ENCODE measurements at places on chromosomes 7 and 10. TPM values are rescaled to one million over a fixed set of nuclear protein-coding genes. Genes with fewer than 3 reads are reported as not detected.
A peak's percentile ranks its signal among the peaks of the same experiment; 100 is the strongest.

CC2D2B gene
- not detected for total RNA-seq

SLC13A4 gene
- not detected for total RNA-seq

RET gene
- 0.22 TPM for total RNA-seq

DNAJB6 gene
- 60.0 TPM for total RNA-seq

ANKRD61 gene
- total RNA-seq: not detected

DNA sequence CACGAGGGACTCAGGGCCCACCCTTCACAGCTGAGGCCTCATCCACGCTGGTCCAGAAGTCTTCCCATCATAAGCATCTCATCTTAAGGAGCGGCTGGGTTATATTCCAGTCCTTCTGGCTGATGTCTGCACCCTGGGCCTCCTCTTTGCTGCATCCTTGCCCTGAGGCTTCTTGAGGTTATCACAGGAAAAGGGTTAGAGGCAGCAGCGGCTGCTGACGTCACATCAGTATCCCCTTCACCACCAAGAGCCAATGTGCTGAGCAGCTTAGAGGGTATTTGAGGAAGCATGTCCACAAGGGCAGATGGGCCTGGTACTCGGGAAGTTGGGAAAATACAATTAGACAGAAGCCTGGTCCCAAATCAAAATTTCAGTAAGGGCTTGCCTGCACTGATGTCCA is 125.1 kb downstream of the PLXNA4 start:
- peak; percentile 58 for DNase-seq
- peaks cover 89% of the 10 kb centered on the region for H3K4me1 ChIP-seq
- H3K27me3 ChIP-seq: no peaks in the 10 kb centered on the region
- peak overlapping the region; percentile 91 for H3K27ac ChIP-seq
- H3K4me3 ChIP-seq: peak overlapping the region; percentile 71

GRCh38 chr7:158973941-158974785 is 117.8 kb downstream of the DYNC2I1 start:
- peaks cover 15% of the 10 kb centered on the region for H3K4me1 ChIP-seq
- peaks cover 2% of the 10 kb centered on the region for H3K27me3 ChIP-seq
- no peak overlapping the region for H3K4me3 ChIP-seq
- DNase-seq: no peak

- DNase-seq: no peak
- no peaks in the 10 kb centered on the region for H3K4me1 ChIP-seq
- H3K36me3 ChIP-seq: no peaks in the 10 kb centered on the region
- no peak overlapping the region for H3K27ac ChIP-seq
- H3K27me3 ChIP-seq: no peaks in the 10 kb centered on the region
Observed at GRCh38 chr7:66007232-66007631, 25.2 kb upstream of the GUSB start.

DNA sequence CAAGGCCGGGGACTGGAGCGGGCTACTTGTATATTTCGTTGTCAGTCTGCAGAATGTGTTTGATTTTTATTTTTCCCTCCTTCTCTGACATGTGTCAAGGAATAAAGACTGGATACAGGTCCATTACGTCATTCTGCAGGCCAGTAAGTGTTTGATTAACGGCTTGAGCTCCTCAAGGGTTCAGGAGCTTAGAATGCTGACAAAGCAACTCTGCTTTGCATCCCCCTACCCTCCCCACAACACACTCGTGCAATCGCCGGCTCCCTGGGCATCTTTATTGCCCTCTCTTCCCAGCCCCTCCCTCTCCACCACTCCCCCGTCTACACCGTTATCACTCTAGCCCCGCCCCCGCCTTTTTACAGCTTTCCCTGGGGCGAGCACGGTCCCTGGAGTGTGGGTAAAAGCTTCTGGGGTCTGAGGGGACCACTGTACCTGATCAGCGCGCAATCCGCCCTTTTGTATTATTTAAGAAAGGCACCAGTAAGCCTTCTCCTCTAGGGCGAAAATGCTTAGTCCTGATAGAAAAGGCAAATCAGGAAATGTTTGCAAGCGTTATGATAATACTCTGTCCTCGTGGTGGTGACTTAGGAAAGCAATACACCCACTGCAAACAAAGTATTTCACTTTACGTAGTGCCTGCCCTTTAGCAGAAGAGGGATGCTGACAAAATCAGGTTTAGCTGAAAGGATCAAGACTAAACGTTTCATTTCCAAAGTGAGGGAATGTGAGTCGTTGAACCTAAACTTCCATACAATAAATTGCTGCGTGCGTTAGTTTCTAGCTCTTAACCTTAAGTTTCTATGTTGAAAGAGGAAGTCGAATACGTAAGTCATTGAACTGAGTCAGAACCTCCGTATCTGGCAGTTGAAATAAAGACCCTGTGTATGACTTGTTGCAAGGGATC is 1.4 kb upstream of the CREB5 start:
- DNase-seq: peak; percentile 29
- H3K4me3 ChIP-seq: peak overlapping the region; percentile 74
- H3K36me3 ChIP-seq: no peaks in the 10 kb centered on the region
- peaks cover 63% of the 10 kb centered on the region for H3K27me3 ChIP-seq

GRCh38 chr7:79653136-79653631 is 199.7 kb upstream of the MAGI2 start:
- no peaks in the 10 kb centered on the region for H3K36me3 ChIP-seq
- no peaks in the 10 kb centered on the region for H3K27me3 ChIP-seq
- no peak overlapping the region for H3K27ac ChIP-seq
- no peaks in the 10 kb centered on the region for H3K4me1 ChIP-seq
- H3K4me3 ChIP-seq: no peak overlapping the region
- DNase-seq: no peak

- DNase-seq: no peak
- peak overlapping the region; percentile 95 for H3K27ac ChIP-seq
- H3K27me3 ChIP-seq: no peaks in the 10 kb centered on the region
- peaks cover 33% of the 10 kb centered on the region for H3K36me3 ChIP-seq
- peaks cover 44% of the 10 kb centered on the region for H3K4me1 ChIP-seq
- peak overlapping the region; percentile 79 for H3K4me3 ChIP-seq
Observed at GRCh38 chr10:61987951-61988379, 86.5 kb downstream of the ARID5B start.

GRCh38 chr7:37987732-37988131 is 67.3 kb downstream of the EPDR1 start:
- no peaks in the 10 kb centered on the region for H3K36me3 ChIP-seq
- H3K27ac ChIP-seq: no peak overlapping the region
- no peak overlapping the region for H3K4me3 ChIP-seq
- DNase-seq: no peak
- H3K27me3 ChIP-seq: peaks cover 4% of the 10 kb centered on the region
- no peaks in the 10 kb centered on the region for H3K4me1 ChIP-seq

DNA sequence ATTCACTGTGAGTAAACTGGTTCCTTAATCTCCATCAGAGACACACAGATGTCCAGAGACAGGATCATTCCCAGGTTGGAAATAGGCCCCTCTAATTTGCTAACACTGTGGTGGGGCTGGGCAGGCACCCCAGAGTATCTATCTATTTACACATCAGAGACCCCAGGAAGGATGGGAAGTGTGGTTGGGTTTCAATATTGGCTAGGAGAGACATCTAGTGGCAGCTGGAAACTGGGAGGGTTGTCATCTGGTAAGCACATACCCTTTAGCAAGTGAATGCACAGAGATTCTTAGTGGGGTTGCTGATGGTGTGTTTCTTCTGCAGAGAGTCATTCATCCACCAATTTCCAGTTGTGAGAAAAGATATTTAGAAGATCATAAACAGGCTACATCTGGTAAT is 36.0 kb upstream of the NRG3 start:
- no peaks in the 10 kb centered on the region for H3K36me3 ChIP-seq
- H3K27me3 ChIP-seq: peaks cover 6% of the 10 kb centered on the region
- no peak for DNase-seq

DNA sequence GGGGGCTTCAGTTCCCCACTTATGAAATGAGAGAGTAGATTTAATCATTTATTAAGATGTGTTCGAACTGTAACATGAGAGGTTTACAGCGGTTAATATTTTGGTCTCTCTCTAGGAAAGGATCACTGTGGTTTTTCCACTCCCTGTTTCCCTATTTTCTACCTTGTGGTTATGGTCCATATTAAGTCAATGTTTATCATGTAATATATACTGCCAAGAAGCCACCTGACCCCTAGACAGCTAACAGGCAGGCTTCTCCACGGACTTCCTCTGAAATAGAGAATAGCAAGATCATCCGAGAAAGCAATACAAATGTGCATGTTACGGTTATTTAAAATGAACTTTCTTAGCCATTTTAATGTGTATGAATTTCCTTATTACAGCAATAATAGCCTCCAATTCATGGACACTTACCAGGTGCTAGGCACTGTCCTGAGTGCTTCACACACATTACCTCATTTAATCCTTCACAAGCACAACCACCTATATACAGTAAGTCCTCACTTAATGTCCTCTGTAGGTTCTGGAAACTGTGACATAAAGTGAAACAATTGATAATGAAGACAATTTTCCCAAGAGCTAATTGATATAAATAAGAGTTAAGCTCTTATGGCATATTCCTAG is 835 bp upstream of the COL28A1 start:
- no peak for DNase-seq
- peaks cover 9% of the 10 kb centered on the region for H3K27me3 ChIP-seq
- no peak overlapping the region for H3K27ac ChIP-seq
- peaks cover under 1% of the 10 kb centered on the region for H3K4me1 ChIP-seq

- peaks cover 12% of the 10 kb centered on the region for H3K4me1 ChIP-seq
- H3K27ac ChIP-seq: no peak overlapping the region
- no peak overlapping the region for H3K4me3 ChIP-seq
- peaks cover 53% of the 10 kb centered on the region for H3K27me3 ChIP-seq
- H3K36me3 ChIP-seq: no peaks in the 10 kb centered on the region
Observed at GRCh38 chr10:114632869-114633715, 25.0 kb downstream of the ABLIM1 start.

DNA sequence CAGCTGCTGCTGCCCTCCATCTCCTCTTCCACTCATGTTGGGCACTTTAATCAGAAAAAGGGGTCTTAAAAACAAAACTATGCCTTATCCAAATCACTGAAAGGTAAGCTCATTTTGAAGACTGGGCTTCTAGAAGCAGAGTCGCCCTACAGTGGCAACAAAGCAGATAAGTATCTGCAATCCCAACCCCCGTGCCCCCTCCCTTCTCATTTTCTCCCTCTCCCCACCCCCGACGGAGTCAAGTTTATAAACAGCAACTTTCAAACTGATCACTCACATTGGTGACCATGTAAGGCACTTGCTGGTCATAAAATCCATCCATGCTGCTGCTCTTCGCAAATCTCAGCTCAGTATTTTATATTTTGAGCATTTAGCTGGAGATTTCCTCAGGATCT is 738 bp downstream of the ETV1 start:
- no peaks in the 10 kb centered on the region for H3K4me1 ChIP-seq
- no peak overlapping the region for H3K27ac ChIP-seq
- peaks cover 14% of the 10 kb centered on the region for H3K27me3 ChIP-seq
- no peak overlapping the region for H3K4me3 ChIP-seq

- no peaks in the 10 kb centered on the region for H3K36me3 ChIP-seq
- DNase-seq: no peak
- no peak overlapping the region for H3K4me3 ChIP-seq
- no peak overlapping the region for H3K27ac ChIP-seq
- H3K27me3 ChIP-seq: peaks cover 2% of the 10 kb centered on the region
- no peaks in the 10 kb centered on the region for H3K4me1 ChIP-seq
Observed at GRCh38 chr10:49791100-49791499, 29.0 kb upstream of the OGDHL start.

- peaks cover 17% of the 10 kb centered on the region for H3K4me1 ChIP-seq
- H3K27me3 ChIP-seq: peaks cover 7% of the 10 kb centered on the region
- no peak for DNase-seq
- H3K36me3 ChIP-seq: peaks cover 21% of the 10 kb centered on the region
- H3K27ac ChIP-seq: no peak overlapping the region
Observed at GRCh38 chr10:113095419-113096127, 145.5 kb downstream of the TCF7L2 start.

DNA sequence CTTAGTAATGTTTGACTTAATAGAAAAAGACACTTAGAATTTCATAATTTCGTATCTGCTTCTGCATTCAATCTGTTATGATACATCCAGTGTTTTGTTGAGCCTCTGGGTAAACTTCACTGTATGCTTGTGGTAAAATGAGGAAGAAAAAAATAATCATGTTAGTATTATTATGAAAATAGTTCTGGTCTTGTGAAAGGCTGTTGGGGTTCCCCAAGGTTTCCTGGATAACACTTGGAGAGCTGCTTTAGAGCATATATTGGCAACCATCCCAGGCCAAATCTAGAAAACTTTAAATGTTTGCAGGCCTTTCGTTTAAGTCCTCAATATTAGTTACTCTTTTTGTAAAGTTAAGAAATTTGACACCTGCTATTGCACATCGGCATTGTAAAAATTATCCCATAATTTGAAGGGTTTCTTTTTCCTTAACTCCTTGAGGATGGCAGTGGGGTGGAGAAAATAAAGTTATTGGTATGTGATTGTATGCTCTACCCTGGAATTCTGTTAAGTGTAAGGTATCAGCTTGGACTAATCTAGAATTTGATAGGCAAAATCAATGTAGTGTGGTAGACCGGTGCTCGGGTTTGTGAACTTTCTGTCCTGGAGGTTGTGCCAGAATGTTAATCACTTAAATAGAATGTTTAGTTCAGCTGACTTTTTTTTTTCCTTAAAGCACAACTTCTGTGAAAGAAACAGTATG is 54.5 kb downstream of the WAC start:
- peaks cover 13% of the 10 kb centered on the region for H3K4me1 ChIP-seq
- peaks cover 38% of the 10 kb centered on the region for H3K36me3 ChIP-seq
- H3K27me3 ChIP-seq: no peaks in the 10 kb centered on the region
- DNase-seq: no peak

- no peaks in the 10 kb centered on the region for H3K4me1 ChIP-seq
- no peak overlapping the region for H3K4me3 ChIP-seq
- DNase-seq: no peak
- H3K27me3 ChIP-seq: no peaks in the 10 kb centered on the region
- H3K36me3 ChIP-seq: no peaks in the 10 kb centered on the region
Observed at GRCh38 chr7:264541-265191, 25.3 kb upstream of the FOXL3 start.

- no peak overlapping the region for H3K4me3 ChIP-seq
- DNase-seq: no peak
- H3K27ac ChIP-seq: no peak overlapping the region
- H3K4me1 ChIP-seq: no peaks in the 10 kb centered on the region
- no peaks in the 10 kb centered on the region for H3K36me3 ChIP-seq
- peaks cover 16% of the 10 kb centered on the region for H3K27me3 ChIP-seq
Observed at GRCh38 chr7:112149734-112150133, 56.5 kb downstream of the DOCK4 start.

DNA sequence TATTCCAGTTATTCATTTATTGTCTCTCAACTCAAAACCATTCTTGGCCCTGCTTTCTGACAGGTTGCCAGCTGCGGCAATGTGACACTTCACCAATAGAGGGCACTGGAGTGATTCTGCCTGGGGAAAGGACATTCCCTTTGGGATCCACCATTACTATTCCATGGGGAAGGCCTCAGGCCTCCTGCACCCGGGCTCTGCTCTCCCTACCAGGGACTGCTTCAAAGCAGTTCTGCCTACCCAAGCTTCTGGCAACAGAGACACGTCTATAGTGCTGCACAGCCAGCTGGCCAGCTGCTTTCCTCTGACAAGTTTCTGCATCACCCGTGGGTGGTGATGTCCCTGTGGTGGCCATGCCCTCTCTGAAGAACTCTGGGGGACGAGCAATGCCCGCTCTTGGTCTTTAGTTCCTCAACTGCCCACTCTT is 163.8 kb downstream of the ELMO1 start:
- no peaks in the 10 kb centered on the region for H3K27me3 ChIP-seq
- peaks cover 14% of the 10 kb centered on the region for H3K36me3 ChIP-seq
- peak; percentile 41 for DNase-seq
- no peak overlapping the region for H3K27ac ChIP-seq
- H3K4me1 ChIP-seq: peaks cover 20% of the 10 kb centered on the region

GRCh38 chr7:95687759-95688343 is 84.5 kb upstream of the DYNC1I1 start:
- H3K4me1 ChIP-seq: no peaks in the 10 kb centered on the region
- H3K27me3 ChIP-seq: peaks cover 2% of the 10 kb centered on the region
- H3K36me3 ChIP-seq: no peaks in the 10 kb centered on the region

- H3K4me3 ChIP-seq: no peak overlapping the region
- no peak overlapping the region for H3K27ac ChIP-seq
- no peaks in the 10 kb centered on the region for H3K4me1 ChIP-seq
- no peak for DNase-seq
- H3K27me3 ChIP-seq: peaks cover 22% of the 10 kb centered on the region
Observed at GRCh38 chr7:96397936-96398598, 76.2 kb upstream of the SLC25A13 start.

Measured in activated naive CD8-positive, alpha-beta T cell treated with anti-CD3 and anti-CD28 coated beads, Interleukin-2, amount 10 ng/mL, durations not matched to agents 7 days and 5 days (primary cell).